Uterine smooth muscle cell (primary cell): ENCODE measurements at places on chromosomes 2 and 18. TPM values are rescaled to one million over a fixed set of nuclear protein-coding genes. Genes with fewer than 3 reads are reported as not detected.

GMPPA gene
- 67.4 and 70.6 TPM in 2 replicates for total RNA-seq

TANC1 gene
- 12.4 and 27.7 TPM in 2 replicates for total RNA-seq

ACADL gene
- total RNA-seq = 0.11 and 0.50 TPM in 2 replicates

ABCG5 gene
- total RNA-seq = not detected in 2 replicates

EN1 gene
- under 0.01 TPM in 1 of 2 replicates, not detected in the other for total RNA-seq

UGT1A3 gene
- total RNA-seq = not detected in 2 replicates

FAM110C gene
- total RNA-seq = not detected in 2 replicates

KCNF1 gene
- under 0.01 TPM in 1 of 2 replicates, not detected in the other for total RNA-seq

CWC22 gene
- 28.5 and 33.6 TPM in 2 replicates for total RNA-seq

MARCO gene
- not detected in 2 replicates for total RNA-seq

ACVR2A gene
- total RNA-seq = 10.1 and 15.1 TPM in 2 replicates

EPHA4 gene
- 16.5 and 33.2 TPM in 2 replicates for total RNA-seq

C18orf54 gene
- total RNA-seq = 4.5 and 10.2 TPM in 2 replicates

C2orf15 gene
- not detected in 2 replicates for total RNA-seq

SKOR2 gene
- total RNA-seq = not detected in 2 replicates

SCTR gene
- not detected in 2 replicates for total RNA-seq

YES1 gene
- total RNA-seq = 107 and 154 TPM in 2 replicates

DCDC2C gene
- 0.37 TPM in 1 of 2 replicates, not detected in the other for total RNA-seq

IL1R2 gene
- total RNA-seq = not detected in 2 replicates

NT5C1B gene
- 0.33 TPM in 1 of 2 replicates, not detected in the other for total RNA-seq

ITSN2 gene
- total RNA-seq = 38.7 and 42.6 TPM in 2 replicates

HOXD11 gene
- 3.0 and 3.9 TPM in 2 replicates for total RNA-seq

HOXD12 gene
- total RNA-seq = 0.33 and 0.37 TPM in 2 replicates

G6PC2 gene
- total RNA-seq = not detected in 2 replicates

CRYBA2 gene
- not detected in 2 replicates for total RNA-seq

SPEG gene
- total RNA-seq = 38.8 and 60.6 TPM in 2 replicates

STEAP3 gene
- 23.6 and 33.5 TPM in 2 replicates for total RNA-seq

REV1 gene
- 36.1 and 42.9 TPM in 2 replicates for total RNA-seq

FRZB gene
- 0.11 and 0.12 TPM in 2 replicates for total RNA-seq

C2orf72 gene
- 0.12 and 0.22 TPM in 2 replicates for total RNA-seq

FAP gene
- 206 and 269 TPM in 2 replicates for total RNA-seq

ABCG8 gene
- not detected in 2 replicates for total RNA-seq

FAM161A gene
- 3.9 and 4.4 TPM in 2 replicates for total RNA-seq

ATP6V1B1 gene
- 0.55 and 0.62 TPM in 2 replicates for total RNA-seq

RMND5A gene
- 12.3 and 27.6 TPM in 2 replicates for total RNA-seq

HSBP1L1 gene
- total RNA-seq = 7.6 and 7.9 TPM in 2 replicates

LYG1 gene
- 0.22 and 0.50 TPM in 2 replicates for total RNA-seq

POTEF gene
- 0.22 TPM in 1 of 2 replicates, not detected in the other for total RNA-seq

SETBP1 gene
- total RNA-seq = 2.2 and 3.2 TPM in 2 replicates

TMEM200C gene
- 0.11 and 0.12 TPM in 2 replicates for total RNA-seq

BCL2L11 gene
- total RNA-seq = 1.00 and 2.7 TPM in 2 replicates

SATB2 gene
- total RNA-seq = 4.9 and 6.6 TPM in 2 replicates

GPR35 gene
- total RNA-seq = 0.55 and 0.87 TPM in 2 replicates

TRABD2A gene
- total RNA-seq = 2.5 and 4.8 TPM in 2 replicates

FOXD4L1 gene
- total RNA-seq = 0.12 TPM in 1 of 2 replicates, not detected in the other
